ENCODE measurements at places on chromosomes 7 and 10. TPM values are rescaled to one million over a fixed set of nuclear protein-coding genes. Genes with fewer than 3 reads are reported as not detected.

- no peaks in the 10 kb centered on the region for H3K27me3 ChIP-seq
- DNase-seq = no peak
- no peaks in the 10 kb centered on the region for H3K4me1 ChIP-seq
- H3K4me3 ChIP-seq = no peak overlapping the region
These were observed 312.3 kb upstream of the MKI67 start for GRCh38 chr10:128438417-128439063.

- no peak for DNase-seq
- no peak overlapping the region for H3K4me3 ChIP-seq
- H3K27me3 ChIP-seq = no peaks in the 10 kb centered on the region
- no peaks in the 10 kb centered on the region for H3K36me3 ChIP-seq
- H3K27ac ChIP-seq = no peak overlapping the region
- no peaks in the 10 kb centered on the region for H3K4me1 ChIP-seq
These were observed 53.3 kb downstream of the SEMA3D start for GRCh38 chr7:85133560-85133959.

- H3K27ac ChIP-seq = no peak overlapping the region
- no peaks in the 10 kb centered on the region for H3K36me3 ChIP-seq
- H3K4me1 ChIP-seq = no peaks in the 10 kb centered on the region
- DNase-seq = no peak
These were observed 926.1 kb upstream of the SORCS1 start for GRCh38 chr10:108090476-108091215.

DNA sequence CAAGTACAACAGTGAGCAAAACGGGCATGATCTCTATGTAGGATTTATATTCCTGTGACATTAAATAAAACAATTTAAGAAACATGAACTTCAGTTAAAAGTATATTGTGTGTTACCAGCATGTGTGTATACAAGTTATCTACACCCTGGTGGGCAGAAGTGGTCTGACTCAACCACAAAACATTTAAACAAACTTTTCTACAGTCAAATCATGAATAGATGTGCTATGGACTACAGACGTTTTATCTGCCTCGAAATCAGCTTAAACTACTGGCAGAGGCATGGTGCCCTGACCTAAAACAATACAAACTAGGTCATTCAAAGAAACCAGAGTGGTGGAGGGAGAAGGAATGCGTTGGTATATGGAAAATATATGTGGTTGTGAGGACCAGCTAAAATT is 3.6 kb downstream of the ARL3 start:
- H3K27me3 ChIP-seq = no peaks in the 10 kb centered on the region
- peak; percentile 89 for DNase-seq
- H3K4me1 ChIP-seq = peaks cover 2% of the 10 kb centered on the region
- H3K4me3 ChIP-seq = no peak overlapping the region

DNA sequence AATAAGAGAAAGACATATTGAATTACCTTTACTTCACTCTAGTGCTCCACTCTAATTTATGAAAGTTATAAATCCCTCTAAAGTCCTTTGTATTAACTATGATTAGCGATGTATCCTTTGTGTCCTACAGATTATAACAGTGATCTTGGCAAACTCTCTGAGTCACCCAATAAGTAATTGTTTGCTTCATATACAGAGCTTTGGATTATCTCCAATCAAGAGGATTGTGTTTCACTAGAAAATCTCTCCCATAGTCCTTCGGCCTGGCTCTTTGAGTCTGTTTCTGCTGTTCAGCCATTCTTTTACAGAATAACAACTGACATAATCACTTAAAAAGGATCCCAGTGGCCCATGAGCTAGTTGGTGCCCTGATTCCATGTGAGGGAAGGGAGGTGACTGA is 9.5 kb downstream of the LMOD2 start:
- peaks cover 2% of the 10 kb centered on the region for H3K27me3 ChIP-seq
- peak; percentile 16 for DNase-seq
- H3K36me3 ChIP-seq = no peaks in the 10 kb centered on the region

The LLCFC1 gene
- polyA plus RNA-seq = not detected

GRCh38 chr7:73829505-73829904 is 1.3 kb upstream of the CLDN4 start:
- H3K4me3 ChIP-seq = no peak overlapping the region
- peaks cover 11% of the 10 kb centered on the region for H3K4me1 ChIP-seq
- H3K27ac ChIP-seq = no peak overlapping the region
- no peaks in the 10 kb centered on the region for H3K27me3 ChIP-seq
- DNase-seq = no peak
- H3K36me3 ChIP-seq = no peaks in the 10 kb centered on the region
